Endodermal cell (in vitro differentiated cells): ENCODE measurements at places on chromosomes 11 and 22.

DNA sequence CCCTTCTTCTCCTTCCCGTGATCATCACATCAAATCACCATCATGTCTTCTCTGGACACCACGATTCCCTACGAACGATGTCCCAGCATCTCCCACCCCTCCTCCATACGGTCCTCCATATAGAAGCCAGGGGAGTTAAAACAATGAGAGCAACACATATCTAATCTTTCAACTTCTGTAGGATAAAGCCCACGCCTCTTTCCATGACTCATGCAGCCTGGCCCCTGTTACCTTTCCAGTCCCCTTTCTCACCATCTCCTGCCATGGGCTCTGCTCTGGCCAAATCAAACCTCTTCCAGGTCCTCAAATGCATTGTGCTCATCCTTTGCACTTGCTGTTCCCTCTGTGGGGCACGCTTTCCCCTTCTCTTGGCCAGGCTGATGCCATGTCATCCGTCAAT lies 23.6 kb downstream of the RPS6KA4 start:
- no peak for DNase-seq

GRCh38 chr11:69442807-69443137 lies 38.7 kb upstream of the LINC01488 start:
- peak; percentile 84 for DNase-seq

DNA sequence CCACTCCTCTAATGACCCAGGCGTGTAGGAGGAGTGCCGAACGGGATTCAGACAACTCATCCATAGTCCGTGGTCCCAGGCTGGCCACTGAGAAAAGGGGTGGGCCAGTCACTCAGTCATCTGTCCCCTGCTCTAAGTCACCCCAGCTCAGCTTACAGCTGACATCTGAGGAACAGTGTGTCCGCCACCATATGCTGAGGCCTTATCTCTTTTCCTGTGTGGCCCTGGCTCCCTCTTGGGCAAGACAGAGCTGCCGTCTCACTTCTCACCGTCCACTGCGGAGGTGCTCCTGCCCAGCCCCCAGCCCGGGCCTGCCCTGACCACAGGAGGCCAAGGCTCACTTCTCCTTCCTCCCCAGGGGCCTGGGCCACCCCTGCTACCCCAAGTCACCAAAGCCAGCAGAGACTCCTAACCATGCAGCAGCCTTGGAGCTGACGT lies 6.8 kb downstream of the CCDC86 start:
- no peak for DNase-seq

DNA sequence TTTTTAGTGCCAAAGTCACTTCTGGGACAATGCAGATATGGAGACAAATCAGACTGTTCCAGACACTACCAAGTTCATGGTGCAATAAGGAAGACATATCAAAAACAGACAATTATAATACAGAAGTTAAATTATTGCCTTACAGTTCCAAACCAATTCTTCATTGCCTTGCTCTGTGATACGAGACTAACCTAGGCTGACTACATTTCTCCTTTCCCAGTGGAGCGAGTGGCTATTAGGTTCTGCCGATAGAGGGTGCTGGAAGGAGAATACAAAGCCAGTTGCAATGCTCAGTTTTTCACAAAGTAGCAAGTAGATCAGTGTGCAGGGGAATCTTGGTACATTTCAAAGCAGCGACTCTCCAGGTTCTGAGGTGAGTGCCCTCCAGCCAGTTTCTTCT lies 67.8 kb downstream of the FAM168A start:
- DNase-seq, result peak; percentile 80

GRCh38 chr11:110297726-110298300 lies 1.4 kb upstream of the RDX start:
- no peak for DNase-seq

DNA sequence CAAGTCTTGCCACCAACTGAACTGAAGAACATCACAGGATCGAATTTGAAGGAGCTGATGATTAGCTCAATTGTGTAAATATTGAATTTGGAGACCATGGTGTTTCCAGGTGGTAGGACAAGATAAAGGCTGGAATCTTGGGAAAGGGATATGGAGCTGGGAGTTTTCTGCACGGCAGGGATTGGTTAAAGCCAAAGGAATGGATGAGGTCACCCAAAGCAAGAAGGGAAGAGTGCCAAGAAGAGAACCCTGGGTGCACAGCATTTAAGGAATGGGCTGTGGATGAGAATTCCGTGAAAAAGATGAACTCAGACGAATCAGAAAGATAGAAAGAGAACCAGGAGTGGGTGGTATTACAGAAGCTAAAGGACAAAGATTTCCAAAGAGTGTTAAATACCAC lies 29.4 kb upstream of the RRAS2 start:
- DNase-seq, result no peak

GRCh38 chr11:84383576-84383975 lies 1097.4 kb upstream of the CCDC90B start:
- DNase-seq, result no peak

DNA sequence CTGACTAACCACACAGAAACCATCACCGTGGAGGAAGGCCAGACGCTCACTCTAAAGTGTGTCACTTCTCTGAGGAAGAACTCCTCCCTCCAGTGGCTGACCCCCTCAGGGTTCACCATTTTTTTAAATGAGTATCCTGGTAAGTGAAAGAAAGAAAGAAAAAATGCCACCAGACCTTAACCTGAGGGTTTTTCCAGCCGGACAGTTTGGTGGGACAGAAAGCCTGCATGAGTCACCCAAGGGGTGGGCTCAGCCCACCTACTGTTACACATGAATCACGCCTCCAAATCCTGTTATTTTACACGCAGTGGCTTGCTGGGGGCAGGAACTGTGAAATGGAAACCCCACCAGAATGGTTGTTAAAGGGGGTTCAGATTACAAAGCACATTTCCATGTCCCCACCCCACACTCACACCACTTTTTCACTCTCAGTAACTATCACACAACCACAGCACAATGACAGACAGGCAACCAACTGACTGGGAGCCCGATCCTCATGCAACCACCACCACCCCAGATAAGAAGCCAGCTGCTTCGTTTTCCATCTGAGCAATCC lies 11.9 kb downstream of the CRTAM start:
- DNase-seq, result peak; percentile 85

- no peak for DNase-seq
Observed at GRCh38 chr22:42427167-42427566, 5.0 kb downstream of the NFAM1 start.

DNA sequence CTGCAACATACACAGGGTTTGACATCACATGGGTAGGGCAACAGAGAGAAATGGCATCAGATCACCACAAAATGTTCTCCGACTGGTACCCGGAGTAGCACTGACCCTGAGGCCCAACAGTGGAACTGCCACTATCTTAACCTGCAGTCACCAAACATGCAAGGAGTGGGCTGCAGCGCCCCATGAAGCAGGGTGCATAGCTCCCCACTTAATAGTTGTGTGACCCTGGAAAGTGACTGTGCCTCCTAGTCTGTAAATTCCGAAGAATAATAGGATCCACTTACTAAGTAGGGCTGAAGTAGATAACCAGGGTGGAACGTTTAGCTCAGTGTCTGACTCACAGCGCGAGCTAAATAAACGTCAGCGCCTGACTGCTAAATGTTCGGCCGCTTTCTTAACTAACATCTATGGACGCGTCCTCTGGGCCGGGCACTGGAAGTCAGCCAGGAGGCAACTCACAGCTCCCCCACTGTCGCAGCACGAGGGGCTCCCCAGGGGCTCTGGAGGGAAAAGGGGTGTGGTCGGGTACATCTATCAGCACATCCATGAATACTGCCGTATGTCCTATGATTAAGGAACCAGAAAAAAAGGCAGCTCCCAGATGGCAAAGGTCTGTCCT lies 777 bp downstream of the LTO1 start:
- DNase-seq, result no peak

GRCh38 chr11:68206211-68206610 lies 6.9 kb downstream of the KMT5B start:
- DNase-seq, result peak; percentile 65

DNA sequence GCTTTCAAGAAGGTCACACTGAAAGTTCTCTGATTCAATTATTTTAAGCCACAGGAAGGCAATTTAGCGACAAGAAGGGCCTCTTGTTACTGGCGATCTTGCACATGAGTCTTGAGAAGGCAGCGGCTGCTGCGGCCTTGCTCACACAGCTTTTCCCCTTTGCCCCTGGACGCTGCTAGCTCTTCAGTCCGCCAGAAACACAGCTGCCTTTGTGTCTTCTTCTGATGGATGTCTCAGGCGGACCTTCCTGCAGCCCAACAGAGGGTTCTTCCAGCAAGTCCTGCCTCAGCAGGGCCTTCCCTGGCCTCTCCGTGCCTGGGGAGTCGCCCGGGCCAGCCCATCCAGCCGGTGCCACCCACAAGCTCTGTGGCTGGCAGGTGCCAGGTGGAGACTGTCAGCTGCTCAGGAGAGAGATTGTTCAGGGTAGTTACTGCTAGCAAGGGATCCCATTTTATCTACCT lies 59.4 kb downstream of the PKNOX2 start:
- no peak for DNase-seq

DNA sequence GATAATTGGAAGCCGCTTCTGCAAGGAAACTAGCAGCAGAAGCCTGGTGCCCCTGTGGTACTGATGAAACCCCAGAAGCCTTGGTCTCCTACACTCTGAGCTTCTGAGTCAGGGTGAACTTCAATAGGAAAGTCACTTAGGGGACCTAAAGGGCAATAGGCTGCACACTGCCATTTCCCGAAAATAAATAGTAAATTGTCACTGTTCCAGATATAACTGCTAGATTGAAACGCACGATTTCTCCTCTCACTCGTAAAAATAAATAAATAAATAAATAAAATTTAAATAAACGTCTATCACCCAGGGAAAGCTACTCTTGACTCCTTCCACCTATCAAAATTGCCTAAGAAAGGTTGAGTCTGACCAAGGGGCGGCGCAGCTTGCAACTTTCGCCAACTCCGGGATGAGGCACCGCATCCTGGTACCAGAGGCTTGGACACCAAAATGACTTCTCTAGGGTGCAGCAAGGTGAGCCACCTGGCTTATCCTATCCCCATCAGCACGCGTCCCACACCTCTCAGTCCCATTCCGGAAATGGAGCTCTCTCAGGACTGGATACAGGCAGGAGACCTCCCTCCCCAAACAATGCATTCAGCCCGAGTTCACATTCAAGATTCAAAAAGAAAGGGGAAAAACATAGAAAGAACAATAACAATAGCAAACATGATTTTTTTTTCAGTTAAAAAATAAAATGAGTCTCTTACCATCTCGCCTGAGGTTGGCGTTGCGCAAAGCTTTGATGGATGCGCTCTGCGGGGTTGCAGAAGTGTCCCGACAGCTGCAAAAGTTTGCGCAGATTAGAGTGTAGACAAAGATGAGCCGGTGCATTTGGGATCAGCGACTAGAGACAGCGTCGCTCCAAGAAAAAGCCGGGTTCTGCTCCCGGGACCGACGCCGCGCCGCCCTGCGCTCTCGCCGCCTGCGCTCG lies 583 bp downstream of the PDGFD start:
- DNase-seq, result peak; percentile 82

DNA sequence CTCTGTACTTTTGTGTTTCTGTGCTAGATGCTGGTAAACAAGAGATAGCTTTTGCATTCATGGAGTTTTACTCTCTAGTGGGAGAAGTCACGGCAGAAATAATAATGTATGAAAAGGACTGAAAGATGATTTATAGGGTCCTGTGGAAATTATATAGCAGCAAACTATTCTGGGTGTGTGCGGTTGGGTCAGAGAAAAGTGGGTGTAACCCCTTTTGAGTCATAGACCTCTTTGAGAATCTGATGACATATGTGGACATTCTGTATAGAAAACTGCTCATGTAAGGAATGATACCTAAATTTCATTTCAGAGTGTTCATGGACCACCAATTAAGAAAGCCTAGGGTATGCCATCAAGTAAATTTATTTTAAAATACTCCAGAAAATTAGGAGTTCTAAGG lies 54.4 kb downstream of the TMEM135 start:
- DNase-seq, result no peak

DNA sequence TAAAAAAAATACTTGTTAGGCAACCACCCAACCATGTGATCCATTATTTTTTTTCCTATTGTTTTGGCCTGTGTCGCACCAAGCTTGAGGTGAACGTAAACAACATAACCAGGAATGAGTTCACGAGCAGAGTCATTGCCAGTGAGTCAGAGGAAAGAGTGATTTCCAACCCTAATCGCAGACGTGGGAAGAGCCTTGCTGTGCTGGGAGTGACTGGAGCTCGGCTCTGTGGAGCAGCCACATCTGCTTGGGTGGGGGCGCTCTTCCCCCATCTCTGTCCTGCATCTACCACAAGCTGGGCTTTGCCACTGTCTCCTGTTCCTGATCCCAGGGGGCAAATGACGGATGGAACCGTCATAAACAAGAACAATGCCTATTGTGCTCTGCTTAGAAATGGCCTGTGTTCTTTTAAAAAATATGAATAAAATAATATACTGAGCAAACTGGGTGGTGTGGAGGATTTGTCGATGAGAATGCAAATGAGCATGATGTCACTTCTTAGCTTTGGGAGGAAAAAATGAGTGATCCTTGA lies 210.0 kb downstream of the KIRREL3 start:
- DNase-seq, result peak; percentile 79

DNA sequence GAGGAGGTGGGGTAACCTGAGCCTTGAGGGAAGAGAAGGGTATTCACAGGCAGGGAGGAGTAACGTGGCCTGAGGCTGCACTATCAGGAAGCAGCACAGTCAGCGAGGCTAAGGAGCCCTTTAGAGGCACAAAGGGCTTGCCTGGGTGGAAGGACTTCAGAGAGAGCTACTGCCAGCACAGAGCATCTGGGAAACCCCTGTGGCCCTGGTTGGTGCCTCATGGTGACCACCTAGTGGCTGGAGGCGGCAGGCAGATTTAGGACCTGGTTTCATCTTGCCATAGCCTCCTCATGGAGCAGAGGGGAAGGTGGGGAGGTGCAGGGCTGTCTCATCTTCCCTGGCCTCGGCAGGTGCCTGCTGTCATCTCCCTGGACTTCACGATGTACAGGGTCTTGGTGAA lies 64.5 kb downstream of the MPPED1 start:
- DNase-seq, result peak; percentile 84

- no peak for DNase-seq
Observed at GRCh38 chr11:2899080-2899783, 13.7 kb upstream of the CDKN1C start.

DNA sequence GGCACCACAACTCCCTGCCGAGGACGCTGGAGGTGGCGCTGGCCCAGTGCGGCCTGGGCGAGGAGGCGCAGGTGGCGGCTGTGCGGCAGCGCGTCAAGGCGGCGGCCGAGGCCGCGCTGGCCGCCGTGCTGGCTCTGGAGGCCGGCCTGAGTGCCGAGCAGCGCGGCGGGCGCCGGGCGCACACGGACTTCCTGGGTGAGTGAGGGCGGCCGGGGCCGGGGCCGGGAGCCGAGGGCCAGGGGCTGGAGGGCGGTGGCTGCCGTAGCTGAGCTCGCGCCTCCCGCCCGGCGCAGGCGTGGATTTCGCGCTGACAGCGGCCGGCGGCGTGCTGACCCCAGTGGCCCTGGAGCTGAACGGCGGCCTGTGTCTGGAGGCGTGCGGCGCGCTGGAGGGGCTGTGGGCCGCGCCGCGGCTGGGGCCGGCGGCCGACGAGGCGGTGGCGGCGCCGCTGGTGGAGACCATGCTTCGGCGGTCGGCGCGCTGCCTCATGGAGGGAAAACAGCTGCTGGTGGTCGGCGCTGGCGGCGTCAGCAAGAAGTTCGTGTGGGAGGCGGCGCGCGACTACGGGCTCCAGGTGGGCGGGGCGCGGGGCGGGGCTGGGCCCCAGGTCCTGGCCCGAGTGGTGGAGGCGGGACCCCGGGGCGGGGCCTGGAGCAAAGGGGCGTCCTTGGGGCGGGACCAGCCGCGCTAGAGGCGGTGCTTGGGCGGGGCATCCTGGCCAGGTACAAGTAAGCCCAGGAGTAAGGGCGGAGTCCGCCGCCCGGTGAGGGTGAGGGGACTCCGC lies 5.4 kb downstream of the CARNS1 start:
- DNase-seq, result peak; percentile 100
